ENCODE measurements at places on chromosomes 6 and 20.

DNA sequence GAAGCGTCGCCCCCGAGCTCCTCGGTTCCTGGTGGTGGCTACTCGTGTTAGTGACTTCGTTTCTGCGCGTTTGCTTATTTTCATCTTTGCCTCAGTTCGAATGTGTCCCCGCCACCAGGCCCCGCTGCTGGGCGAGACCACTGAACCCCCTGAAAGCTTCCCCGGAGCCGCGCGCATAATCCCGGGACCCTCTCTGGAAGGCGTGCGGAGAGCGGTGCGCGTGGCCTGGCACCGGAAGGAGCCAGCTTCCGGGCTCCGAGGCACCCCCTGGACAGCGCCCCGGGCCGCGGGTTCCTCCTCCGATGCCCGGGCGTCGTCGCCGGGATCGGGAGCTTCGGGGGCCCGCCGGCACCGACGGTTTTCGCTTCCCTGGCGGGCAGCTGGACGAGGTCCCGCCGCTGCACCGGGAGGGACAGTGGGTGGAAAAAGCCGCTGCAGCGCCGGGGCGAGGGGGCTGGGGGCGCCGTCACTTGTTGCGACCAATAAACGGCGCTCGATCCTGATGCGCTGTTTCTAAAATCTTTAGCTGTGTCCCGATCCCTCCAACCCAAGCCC is 643 bp upstream of the SLC35D3 start:
- DNase-seq = no peak

DNA sequence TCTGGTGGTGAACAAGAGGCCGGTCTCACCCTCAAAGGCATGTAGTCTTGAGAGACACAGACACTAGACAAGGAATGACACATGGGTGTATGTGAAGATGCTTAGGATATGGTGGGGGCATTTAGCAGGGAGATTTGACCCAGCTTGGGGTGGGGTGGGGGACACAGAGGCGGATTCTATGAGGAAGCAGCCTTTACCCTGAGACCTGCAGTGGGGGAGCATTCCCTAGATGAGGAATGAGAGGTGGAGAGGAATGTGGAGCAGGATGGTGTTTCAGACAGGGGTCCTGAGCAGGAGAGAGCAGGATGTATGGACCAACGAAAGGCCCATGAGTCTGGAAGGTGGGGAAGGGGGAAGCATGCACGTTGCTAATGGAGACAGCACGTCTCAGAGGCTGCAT is 57.8 kb downstream of the PHACTR3 start:
- DNase-seq = no peak

DNA sequence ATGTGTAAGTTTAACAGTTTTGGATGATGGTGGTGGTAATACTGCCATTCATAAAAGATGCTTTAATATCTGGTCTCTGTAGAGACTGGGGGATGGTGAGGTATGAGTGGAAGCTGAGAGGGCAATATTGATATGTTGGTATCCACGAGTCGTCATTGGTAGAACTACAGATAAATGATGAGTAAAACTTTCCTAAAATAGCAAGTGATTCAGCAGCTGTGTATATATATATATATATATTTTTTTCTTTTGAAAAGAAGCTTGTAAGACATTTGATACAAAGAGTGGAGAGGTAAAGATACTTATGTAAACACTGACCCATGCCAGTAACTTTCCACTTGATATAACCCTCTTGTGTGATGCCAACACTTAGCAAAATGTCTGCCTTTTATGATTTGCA is 41.7 kb upstream of the CITED2 start:
- no peak for DNase-seq

- DNase-seq = no peak
Measured at GRCh38 chr6:34679552-34680253, 16.9 kb downstream of the ILRUN start.

- DNase-seq = no peak
Measured at GRCh38 chr6:170004585-170005210, 253.3 kb downstream of the ERMARD start.

- DNase-seq = no peak
Measured at GRCh38 chr6:111988926-111989325, 65.0 kb upstream of the CCN6 start.

GRCh38 chr6:24851086-24851485 is 52.4 kb upstream of the ARMH2 start:
- no peak for DNase-seq
